ENCODE measurements at places on chromosomes 7 and 10. TPM values are rescaled to one million over a fixed set of nuclear protein-coding genes. Genes with fewer than 3 reads are reported as not detected.

DNA sequence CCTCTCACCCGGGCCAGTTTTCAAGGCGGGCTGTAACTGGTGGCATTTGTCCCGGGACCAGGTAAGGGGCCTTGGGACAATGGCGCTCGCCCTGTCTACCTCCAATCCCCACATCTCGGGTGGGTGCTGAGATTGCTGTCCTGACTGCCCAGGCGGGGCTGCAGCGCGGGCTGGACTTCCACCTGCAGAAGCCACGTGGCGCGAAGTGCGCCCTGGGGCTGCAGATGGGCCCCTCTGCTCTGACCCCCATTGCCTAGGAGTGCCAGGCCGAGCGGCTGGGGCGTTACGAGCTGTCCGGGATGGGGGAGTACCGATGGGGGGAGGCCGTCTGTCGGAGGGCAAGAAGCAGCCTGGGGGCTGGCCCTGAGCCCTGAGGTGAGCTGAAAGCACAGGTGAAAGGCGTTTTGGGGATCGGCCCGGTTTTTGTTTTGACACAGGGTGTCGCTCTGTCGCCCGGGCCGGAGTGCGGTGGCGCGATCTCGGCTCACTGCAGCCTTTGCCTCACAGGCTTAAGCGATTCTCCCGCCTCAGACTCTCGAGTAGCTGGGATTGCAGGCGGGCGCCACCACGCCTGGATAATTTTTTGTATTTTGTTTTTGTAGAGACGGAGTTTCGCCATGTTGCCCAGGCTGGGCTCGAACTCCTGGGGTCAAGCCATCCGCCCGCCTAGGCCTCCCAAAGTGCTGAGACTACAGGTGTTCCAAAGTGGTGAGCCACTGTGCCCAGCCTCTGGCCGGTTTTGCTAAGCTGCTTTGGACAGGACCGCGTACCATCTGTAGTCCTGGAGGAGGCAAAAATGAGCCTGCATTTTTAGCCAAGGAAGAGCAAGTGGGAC lies at the start of gene SFXN2:
TSS of gene SFXN2 (plus strand) at position 16 of the 835 bp plus-strand sequence. CDS start 12,001 bp downstream, outside the sequence.
- no peak for DNase-seq
- peak within 1 kb of the TSS; percentile 92 for H3K27ac ChIP-seq
- H3K4me3 ChIP-seq: peak within 1 kb of the TSS; percentile 84
- no peaks in the 10 kb centered on the region for H3K4me1 ChIP-seq
- H3K36me3 ChIP-seq: no peaks in the 10 kb centered on the region
- no peaks in the 10 kb centered on the region for H3K27me3 ChIP-seq

GRCh38 chr10:120710076-120710475 lies 141.1 kb upstream of the WDR11 start:
- H3K4me3 ChIP-seq: no peak overlapping the region
- H3K27me3 ChIP-seq: no peaks in the 10 kb centered on the region
- no peaks in the 10 kb centered on the region for H3K36me3 ChIP-seq

- no peak for DNase-seq
- no peaks in the 10 kb centered on the region for H3K36me3 ChIP-seq
- H3K27ac ChIP-seq: no peak overlapping the region
Observed at GRCh38 chr7:17622451-17622850, 317.8 kb downstream of the SNX13 start.

ATRNL1 gene
- total RNA-seq: 5.4 TPM

All from tibial nerve (tissue), 4 donors.